ENCODE measurements at places on chromosomes 3 and 15.

- no peak for DNase-seq
These were observed 14.1 kb upstream of the CTXND1 start for GRCh38 chr15:80266113-80266512.

- no peak for DNase-seq
These were observed 3.1 kb downstream of the MYLK start for GRCh38 chr3:123880998-123881561.

- no peak for DNase-seq
These were observed 90.1 kb downstream of the FBN1 start for GRCh38 chr15:48555241-48555881.

- no peak for DNase-seq
These were observed 53.0 kb downstream of the IGSF11 start for GRCh38 chr3:118981494-118982134.

- DNase-seq = no peak
These were observed 39.0 kb downstream of the IL5RA start for GRCh38 chr3:3071136-3071535.

- DNase-seq = no peak
These were observed 75.2 kb downstream of the NEO1 start for GRCh38 chr15:73127302-73127936.

DNA sequence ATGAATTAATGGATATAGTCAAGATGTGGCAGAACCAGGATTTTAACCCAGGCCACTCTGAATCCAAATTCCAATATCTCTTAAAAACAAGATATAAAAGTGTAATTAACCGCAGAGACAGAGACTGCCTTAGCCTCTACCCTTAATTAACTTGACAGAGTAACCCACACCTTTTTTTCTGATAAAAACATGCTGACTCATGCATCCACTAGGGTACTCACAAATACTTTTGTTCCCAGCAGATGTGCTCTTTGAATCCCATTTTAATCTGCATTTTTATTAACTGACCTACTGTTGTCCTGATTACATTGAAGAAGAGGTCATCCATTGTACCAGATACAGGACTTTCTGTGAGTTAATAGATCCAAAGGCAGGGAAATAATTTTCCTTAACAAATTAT is 278.3 kb downstream of the CHL1 start:
- no peak for DNase-seq

DNA sequence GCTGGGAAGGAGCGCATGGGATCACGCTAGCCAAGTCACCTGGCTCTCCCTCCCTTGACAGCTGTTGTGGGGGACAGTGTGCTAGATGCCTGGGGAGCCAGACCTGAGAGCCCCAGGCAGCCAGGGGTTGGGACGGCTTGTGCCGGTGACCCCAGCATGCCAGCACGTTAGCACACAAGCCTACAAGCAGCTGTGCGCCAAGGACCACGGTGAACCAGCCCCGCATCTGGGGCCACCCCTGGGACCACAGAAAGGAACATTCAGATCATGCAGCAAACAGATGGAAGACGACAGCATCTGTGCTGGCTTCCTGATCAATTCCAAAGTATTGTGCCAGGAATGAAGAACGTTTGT is 64.8 kb downstream of the NTRK3 start:
- no peak for DNase-seq

DNA sequence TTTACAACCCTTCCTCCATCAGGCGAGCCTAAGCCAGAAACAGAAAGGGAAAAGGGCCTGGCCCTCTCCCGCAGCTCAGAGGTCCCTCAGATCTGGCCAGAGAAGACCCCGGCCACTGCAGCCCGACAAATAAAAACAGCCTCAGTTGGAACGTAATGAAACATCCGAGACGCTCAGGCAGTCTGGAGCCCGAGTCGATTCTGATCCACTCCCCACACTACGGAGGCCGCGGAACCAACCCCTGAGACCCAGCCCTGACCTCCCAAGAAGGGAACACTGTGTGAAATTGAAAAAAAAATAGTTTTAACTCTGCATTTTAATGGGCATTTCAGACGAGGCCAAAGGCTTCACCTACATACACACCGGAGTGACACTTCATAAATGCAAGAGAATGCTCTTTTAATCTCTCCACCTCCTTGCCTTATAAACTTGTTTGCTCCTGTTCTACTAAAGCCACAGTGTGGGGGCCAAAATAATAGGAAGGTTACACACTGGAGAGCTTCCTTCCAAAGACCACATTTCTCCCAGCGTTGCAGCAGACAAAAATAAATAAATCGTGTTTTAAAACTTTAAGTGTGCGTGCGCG is 3.7 kb downstream of the MEIS2 start:
- DNase-seq = no peak

DNA sequence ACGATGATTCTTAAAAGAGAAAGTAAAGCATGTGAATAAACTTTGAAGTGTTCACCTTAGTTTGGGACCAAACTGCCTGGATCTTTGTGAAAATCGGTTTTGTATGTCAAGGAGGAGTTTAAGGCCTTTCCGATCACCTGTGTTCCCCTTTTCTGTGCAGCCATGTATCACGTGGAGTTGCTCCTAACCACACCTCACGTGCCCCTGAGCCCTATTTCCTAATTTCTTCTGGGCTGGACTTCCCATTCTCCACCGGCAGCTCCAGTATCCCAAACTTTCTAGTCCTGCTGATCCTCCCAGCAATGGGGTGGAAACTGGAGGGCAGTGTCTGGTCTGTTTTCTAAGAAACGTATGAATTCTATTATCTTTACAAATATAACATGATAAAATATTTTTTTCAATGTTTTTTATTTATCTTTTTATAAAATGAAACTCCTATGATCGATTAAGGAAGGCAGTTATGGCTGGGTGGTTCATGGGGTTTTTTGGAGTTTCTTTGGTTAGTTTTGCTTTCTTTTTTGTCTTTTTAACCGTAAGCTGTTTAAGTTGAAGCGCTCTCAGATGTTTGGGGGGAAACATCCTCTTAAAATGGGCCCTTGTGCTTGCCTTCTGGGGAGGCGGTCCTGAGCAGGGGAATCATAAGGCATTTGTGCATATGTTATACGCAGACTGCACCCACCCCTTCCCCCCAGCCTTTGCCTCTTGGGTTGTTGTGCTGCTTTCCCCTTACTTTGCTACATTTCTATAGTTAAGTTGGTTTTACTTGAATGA is 43.6 kb upstream of the WWTR1 start:
- no peak for DNase-seq

GRCh38 chr3:23203708-23204330 is 692 bp downstream of the UBE2E2 start:
- DNase-seq = no peak

GRCh38 chr15:81723701-81724100 is 322.1 kb downstream of the MEX3B start:
- no peak for DNase-seq

- DNase-seq = no peak
These were observed 139.9 kb downstream of the SRGAP3 start for GRCh38 chr3:9109568-9109914.

- DNase-seq = no peak
These were observed 284.2 kb upstream of the TPM1 start for GRCh38 chr15:62758126-62758951.

DNA sequence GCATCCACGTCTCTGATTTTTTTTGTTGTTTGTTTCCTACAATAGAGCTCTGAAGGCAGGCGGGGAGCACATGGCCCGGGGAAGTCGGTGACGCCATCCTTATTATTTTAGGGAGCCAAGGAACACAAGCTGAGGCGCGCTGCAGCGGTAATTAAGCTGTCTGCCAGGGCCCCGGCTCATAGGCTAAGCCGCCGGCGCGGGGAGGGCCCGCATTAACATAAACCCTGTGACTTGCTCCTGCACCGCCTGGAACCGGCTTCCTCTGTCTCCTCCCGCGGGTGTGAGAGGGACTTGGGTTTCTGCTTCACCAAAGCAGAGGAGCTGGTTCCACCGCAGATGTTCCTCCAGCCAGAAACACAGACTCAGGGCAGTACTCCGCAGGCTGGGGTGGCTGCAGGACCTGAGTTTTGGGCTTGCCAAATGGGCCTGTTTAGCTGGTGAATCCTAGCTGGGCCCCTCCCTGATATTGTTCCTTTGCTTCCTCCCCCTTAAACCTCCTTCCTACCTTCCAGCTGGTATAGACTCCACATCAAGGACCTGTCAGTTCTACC is 25.3 kb downstream of the ANP32A start:
- peak; percentile 26 for DNase-seq

DNA sequence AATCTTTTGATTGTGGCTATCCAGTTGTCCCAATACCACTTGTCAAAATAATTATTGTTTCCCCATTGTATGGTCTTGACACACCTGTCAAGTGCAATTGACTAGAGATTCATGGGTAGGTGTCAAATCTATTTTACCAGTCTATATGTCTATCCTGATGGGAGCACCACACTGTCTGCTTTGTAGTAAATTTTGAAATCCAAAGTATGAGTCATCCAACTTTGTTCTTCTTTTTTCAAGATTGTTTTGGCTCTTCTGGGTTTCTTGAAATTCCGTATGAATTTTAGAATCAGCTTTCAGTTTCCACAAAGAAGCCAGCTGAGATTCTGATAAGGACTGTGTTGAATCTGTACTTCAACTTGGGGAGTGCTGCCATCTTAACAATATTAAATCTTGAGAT is 71.9 kb downstream of the CSNK1G1 start:
- DNase-seq = no peak

GRCh38 chr15:60651101-60651500 is 172.2 kb upstream of the ICE2 start:
- no peak for DNase-seq

- DNase-seq = no peak
These were observed 287.8 kb upstream of the MCTP2 start for GRCh38 chr15:93943586-93943985.
